Colonic mucosa (tissue), 4 donors: ENCODE measurements at places on chromosomes 4 and X. TPM values are rescaled to one million over a fixed set of nuclear protein-coding genes. Genes with fewer than 3 reads are reported as not detected.

GRCh38 chrX:124010566-124010965, 49.1 kb downstream of the STAG2 start:
- no peak overlapping the region for H3K27ac ChIP-seq
- H3K4me1 ChIP-seq: no peaks in the 10 kb centered on the region
- DNase-seq: no peak
- H3K27me3 ChIP-seq: no peaks in the 10 kb centered on the region
- H3K36me3 ChIP-seq: no peaks in the 10 kb centered on the region

DNA sequence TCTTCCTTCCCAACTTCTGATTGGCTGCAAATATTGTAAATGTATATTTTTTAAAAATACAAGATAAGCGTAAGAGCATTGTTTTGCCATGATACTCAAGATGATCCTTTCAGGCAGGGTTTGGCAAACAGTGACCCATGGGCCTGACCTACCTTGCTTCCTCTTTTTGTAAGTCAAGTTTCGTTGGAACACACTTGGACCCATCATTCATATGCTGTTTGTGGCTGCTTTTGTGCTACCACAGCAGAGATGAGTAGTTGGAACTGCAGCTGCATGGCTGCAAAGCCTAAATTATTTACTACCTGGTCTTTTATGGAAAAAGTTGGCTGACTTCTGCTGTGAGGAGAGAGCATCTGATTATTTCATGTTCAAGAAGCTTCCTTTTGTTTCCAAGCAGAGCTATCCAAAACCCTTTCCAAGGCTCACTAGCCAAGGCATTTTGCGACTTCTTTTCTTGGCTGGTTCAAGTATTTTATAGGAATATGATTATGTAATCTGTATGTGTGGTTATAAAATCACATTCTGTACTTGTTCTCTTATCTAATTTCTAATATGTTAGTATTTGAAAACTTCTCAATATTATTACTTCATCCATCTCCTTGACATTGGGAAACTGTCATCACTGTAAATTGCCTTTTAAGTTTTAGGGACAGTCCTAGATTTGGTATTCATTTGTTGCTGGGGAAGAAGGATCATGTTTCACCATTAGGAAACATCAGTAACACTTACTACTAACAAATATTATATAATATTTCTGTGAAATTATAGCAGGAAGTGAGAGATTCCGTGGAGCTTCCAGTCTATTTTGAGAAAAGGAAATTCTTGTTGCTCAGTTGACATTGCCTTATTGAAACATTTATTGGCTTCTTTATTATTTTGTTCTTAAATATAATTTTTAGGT, 109.2 kb downstream of the ARHGAP10 start:
- H3K4me3 ChIP-seq: no peak overlapping the region
- no peak for DNase-seq
- H3K27me3 ChIP-seq: no peaks in the 10 kb centered on the region
- H3K4me1 ChIP-seq: no peaks in the 10 kb centered on the region
- H3K36me3 ChIP-seq: no peaks in the 10 kb centered on the region

DNA sequence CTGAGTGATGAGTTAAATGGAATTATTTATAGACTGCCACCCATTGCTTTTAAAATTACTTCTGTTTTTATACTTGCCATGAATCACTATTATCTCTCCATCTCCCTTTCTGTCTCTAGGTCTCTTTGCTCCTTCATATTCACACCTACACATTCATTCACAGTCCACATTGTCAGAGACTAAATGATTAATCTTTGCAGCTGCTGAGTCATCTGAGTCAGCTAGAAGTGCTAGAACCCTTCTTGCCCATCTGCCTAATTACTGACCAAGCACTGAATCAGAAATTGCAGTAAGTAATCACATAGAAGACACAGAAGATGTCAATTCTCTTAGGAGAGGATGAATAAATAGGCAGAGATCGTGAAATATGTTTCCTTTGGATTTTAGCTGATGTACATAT, 31.6 kb upstream of the RPS6KA6 start:
- H3K27me3 ChIP-seq: no peaks in the 10 kb centered on the region
- H3K36me3 ChIP-seq: no peaks in the 10 kb centered on the region
- H3K4me1 ChIP-seq: no peaks in the 10 kb centered on the region
- no peak for DNase-seq
- H3K27ac ChIP-seq: no peak overlapping the region

- H3K4me1 ChIP-seq: no peaks in the 10 kb centered on the region
- no peaks in the 10 kb centered on the region for H3K27me3 ChIP-seq
- DNase-seq: peak; percentile 42
- no peak overlapping the region for H3K27ac ChIP-seq
Measured at GRCh38 chr4:182895791-182896292, 21.3 kb downstream of the DCTD start.

DNA sequence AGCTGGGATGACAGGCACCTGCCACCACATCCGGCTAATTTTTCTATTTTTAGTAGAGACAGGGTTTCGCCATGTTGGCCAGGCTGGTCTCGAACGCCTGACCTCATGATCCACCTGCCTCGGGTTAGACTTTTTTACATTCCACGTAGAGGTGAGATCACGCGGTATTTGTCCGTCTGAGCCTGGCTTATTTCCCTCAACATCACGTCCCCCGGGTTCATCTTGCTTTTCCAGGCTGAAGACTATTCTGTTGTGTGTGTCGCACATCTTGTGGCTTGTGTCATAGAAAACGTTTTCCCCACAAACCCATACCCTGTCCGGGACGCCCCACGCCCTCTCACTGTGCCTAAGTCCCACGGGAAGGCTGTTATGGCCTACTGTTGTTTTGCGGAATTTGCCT, 185.3 kb downstream of the CRLF2 start:
- H3K27me3 ChIP-seq: no peaks in the 10 kb centered on the region
- H3K27ac ChIP-seq: no peak overlapping the region
- DNase-seq: no peak
- H3K4me3 ChIP-seq: no peak overlapping the region
- no peaks in the 10 kb centered on the region for H3K4me1 ChIP-seq

DNA sequence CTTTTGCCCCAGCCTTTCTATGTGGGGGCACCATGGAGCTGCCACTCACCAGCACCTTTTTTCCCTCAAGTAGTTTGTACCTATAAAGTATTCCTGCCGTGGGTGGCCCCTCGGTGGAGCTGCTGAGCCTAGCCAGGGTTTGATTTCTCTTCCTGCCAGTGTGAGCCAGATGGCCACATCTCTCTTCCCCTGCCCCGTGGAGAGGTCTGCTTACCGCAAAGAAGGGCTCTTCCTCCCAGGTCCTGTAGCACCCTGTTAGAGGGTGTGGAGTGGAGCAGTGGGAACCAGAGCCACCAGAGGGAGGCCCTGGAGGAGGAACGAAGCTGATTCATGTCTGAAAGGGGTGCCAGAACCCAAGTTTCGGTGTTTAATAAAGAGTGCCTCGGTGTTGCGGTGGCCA, 95.4 kb downstream of the PTTG2 start:
- no peak for DNase-seq
- no peaks in the 10 kb centered on the region for H3K27me3 ChIP-seq
- no peak overlapping the region for H3K4me3 ChIP-seq
- no peaks in the 10 kb centered on the region for H3K4me1 ChIP-seq
- no peaks in the 10 kb centered on the region for H3K36me3 ChIP-seq

GRCh38 chrX:1883772-1884171, 268.9 kb downstream of the ASMT start:
- no peak for DNase-seq
- H3K4me1 ChIP-seq: no peaks in the 10 kb centered on the region
- H3K27me3 ChIP-seq: no peaks in the 10 kb centered on the region
- H3K27ac ChIP-seq: no peak overlapping the region
- H3K36me3 ChIP-seq: no peaks in the 10 kb centered on the region

DNA sequence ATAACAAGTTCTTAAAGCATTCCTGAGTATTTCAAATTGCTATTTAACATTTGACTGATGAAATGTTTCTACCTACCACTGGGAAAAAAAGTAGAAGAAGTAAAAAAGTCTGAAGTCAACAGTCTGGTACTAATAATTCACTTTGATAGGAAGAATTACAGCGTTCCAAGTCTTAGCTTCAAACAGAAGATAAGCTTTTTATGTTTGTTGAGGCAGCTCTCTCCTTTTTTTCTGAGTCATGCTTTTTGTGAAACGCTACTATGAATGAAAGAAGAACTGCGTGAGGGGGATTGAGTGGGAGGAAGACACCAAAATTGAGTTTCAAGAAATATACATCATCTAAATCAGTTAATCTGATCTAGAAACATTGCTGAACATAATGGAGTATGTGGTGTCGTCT, 13.0 kb upstream of the KDR start:
- H3K4me3 ChIP-seq: no peak overlapping the region
- H3K27ac ChIP-seq: no peak overlapping the region
- H3K4me1 ChIP-seq: no peaks in the 10 kb centered on the region
- H3K27me3 ChIP-seq: no peaks in the 10 kb centered on the region

DNA sequence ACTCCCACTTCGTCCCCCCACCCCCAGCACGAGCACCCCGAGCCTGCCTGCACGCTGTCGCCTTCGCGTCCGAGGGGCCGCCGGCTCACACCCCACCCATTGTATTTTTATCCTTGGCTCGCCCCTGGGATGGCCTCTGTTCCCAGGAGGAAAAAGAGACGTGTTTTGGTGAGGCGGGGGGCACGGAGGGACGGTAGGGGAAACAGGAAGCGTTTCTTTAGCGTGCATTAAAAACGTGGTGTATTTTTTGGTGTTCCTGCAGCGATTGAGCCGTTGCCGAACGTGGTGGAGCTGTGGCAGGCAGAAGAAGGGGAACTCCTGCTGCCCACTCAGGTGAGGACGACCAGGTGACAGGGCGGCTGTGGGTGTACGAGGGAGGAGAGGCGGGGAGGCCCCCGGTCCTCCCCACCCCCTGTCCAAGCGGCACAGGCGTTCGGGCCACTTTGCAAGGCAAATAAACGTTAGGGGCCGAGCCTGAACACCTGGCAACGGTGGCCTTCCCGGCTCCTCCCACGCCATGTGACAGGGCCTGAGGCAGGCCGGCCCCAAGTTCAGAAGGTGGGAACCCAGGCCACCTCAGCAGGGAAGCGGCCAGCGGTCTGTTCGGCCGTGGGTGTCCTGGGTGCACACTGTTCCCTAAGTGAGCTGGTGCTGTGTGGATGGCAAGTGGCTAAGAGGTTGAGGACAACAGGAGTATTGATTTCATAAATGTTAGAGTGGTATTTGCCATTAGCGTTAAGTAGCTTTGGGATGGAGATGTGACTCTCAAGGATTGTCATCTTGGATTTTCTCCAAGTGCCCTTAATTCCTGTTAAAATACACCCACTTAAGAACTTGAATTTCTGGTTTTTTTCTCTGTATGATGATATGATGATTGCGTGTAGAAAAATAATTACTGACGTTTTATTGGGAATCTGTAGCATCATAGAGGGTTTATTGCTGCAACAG, 1.1 kb downstream of the TMEM131L start:
- H3K36me3 ChIP-seq: no peaks in the 10 kb centered on the region
- H3K27me3 ChIP-seq: no peaks in the 10 kb centered on the region

DNA sequence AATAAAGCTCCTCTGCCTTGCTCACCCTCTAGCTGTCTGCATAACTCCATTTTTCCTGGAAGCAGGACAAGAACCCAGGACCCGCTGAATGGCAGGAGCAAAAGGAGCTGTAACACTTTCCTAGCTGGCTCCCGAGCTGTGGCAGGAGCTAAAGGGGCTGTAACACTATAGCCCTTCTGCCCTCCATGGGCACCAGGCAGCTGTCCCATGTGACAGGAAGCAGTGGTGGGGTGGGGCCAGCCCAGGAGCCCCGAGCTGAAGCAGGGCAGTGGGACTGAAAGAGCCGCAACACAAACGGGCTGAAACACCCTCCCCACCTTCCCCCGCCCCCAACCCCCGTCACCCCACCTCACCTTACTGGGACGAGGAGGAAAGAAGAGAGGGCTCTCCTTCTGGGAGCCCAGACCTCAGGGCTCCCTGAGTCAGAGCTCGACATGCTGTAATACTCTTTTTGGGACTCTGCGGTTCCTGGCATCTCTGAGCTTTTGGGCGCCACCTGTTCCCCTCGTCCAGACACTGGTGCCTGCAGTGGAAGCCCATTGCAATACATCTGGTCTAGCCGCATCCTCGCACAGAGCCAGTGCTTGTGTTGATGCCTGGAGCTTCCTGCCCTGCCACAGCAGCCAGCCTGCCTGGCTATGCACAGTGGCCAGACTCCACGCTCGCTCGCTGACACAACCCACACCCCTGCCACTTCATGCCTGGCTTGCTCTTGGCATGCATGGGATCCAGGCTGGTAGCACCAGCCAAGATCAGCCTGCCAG, 39.4 kb downstream of the PPM1K start:
- no peaks in the 10 kb centered on the region for H3K27me3 ChIP-seq
- no peak overlapping the region for H3K4me3 ChIP-seq
- H3K36me3 ChIP-seq: no peaks in the 10 kb centered on the region
- no peak for DNase-seq
- H3K27ac ChIP-seq: no peak overlapping the region

DNA sequence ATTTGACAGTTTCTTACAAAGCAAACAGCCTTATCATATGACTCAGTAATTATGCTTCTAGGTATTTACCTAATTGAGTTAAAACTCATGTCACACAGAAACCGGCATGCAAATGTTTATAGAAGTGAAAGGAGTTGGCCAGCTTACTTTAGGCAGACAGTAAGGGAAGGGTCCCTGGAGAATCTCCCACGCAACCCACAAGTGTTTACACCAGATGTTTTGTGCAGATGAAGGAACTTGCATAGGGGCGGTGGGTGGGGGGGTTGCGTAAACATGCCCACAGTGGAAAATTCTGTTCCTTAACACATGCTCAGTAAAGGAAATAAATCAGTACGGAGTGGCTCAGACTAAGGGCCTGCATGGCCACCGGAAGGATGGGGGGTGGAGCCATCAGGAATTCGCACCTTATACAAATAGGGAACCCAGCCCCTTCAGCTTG, 330.5 kb upstream of the AADAT start:
- no peaks in the 10 kb centered on the region for H3K27me3 ChIP-seq
- H3K36me3 ChIP-seq: no peaks in the 10 kb centered on the region
- H3K27ac ChIP-seq: no peak overlapping the region

DNA sequence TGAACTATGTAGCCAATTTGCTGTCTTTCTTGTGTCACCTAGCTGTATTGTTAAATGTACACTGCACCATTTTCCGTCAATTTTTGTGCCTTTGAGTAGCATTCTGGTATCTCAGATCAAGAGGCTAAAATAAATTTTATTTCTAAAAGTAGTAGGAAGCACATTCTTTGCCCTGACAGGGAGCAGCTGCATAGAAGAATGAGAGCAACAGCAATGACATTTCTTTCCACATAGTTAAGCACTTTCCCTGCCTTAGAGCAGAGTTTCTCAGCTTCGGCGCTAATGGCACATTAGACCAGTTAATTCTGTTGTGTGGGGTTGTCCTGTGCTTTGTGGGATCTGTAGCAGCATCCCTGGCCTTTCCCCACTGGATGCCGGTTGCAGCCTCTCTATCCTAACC, 173.9 kb downstream of the CHIC2 start:
- H3K27ac ChIP-seq: no peak overlapping the region
- H3K4me3 ChIP-seq: no peak overlapping the region
- no peaks in the 10 kb centered on the region for H3K27me3 ChIP-seq
- no peaks in the 10 kb centered on the region for H3K36me3 ChIP-seq

Gene TSPAN7
- 91.5 TPM for total RNA-seq

Gene IL2RG
- 61.0 TPM for total RNA-seq

Gene NPY1R
- 1.6 TPM for total RNA-seq

Gene PNMA6A
- total RNA-seq: 0.37 TPM

Gene CT83
- not detected for total RNA-seq

Gene PCDH19
- 0.96 TPM for total RNA-seq

Gene CLNK
- total RNA-seq: not detected

Gene ANK2
- 20.7 TPM for total RNA-seq
